ENCODE measurements at places on chromosomes 3 and 15.
A peak's percentile ranks its signal among the peaks of the same experiment; 100 is the strongest.

DNA sequence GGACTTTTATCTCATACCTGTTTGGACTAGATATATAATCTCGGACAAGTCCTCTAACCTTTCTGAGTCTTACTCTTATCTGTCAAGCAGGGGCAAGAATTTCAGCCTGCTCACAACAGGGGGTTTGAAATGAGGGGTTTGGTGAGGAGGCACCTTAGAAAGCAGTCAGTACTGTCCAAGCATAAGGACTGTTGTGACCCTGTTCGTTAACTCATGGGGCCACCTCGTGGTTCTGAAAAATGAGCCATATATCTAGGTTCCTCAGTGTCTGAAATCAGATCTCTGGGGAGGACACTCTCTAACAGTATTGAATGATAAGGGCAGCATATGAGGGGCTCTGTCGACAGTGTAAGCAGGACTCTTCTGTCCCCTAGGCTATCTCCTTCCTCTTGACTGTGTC lies 7.2 kb upstream of the TIMP4 start:
- no peak for DNase-seq

DNA sequence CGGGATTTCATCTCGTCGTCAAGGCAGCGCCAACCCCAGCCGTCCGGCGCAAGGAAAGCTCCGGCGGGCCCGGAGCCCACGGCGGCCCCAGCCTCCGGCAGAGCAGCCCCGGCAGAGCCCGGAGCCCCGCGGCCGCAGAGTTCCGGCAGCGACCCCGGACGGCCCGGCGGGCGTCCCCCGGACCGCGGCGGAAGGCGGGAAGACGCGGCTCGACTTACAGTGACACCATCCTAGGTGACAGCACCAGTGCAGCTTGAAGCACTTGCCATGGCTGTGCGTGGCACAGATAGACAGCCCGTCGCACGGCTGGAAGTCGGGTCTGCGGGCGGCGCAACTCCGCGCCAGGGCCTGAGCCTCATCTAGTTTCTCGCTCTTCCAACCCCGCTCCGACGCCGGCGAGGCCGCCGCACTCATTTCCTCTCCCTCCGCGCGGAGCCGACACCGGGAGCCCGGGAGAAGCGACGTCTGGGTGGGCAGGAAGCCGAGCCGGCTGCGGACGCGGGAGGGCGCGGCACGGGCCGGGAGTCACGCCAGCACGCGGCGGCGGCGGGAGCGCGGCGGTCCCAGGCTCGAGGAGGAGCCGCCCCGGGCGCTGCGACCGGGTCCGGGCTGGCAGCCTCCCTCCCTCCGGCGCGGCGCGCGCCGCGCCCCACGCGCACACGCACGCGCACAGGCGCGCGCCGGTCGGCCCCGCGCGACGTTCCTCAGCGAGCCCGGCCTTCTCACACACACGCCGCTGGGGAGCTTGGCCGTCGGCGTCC lies at the start of gene C3orf70:
TSS of gene C3orf70 (minus strand) at position 651 of the 761 bp plus-strand sequence. CDS start at position 414, 237 bp downstream.
- DNase-seq, result no peak

GRCh38 chr3:99526921-99527320 lies 111.5 kb upstream of the COL8A1 start:
- DNase-seq, result no peak

- DNase-seq, result peak; percentile 8
Measured at GRCh38 chr3:181700168-181701087, 11.3 kb upstream of the SOX2 start.

DNA sequence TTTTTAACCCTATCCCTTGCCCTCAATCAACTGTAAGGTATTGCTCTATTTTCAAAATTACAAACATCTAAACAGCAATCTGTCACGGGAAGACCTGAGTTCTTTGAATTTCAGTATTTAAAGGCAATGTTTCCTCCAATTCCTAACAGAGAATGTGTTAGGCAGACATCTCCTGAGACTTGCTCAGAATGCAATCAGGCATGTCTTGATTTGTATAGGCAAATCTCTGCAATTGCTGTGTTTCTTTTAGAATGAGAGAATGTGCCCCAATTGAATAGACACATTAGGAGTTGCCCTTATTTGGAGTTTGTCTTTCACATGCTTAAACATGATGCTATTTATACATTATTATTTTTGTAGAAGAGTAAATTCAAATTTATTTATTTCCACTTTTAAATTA lies 205.6 kb downstream of the CADM2 start:
- no peak for DNase-seq

DNA sequence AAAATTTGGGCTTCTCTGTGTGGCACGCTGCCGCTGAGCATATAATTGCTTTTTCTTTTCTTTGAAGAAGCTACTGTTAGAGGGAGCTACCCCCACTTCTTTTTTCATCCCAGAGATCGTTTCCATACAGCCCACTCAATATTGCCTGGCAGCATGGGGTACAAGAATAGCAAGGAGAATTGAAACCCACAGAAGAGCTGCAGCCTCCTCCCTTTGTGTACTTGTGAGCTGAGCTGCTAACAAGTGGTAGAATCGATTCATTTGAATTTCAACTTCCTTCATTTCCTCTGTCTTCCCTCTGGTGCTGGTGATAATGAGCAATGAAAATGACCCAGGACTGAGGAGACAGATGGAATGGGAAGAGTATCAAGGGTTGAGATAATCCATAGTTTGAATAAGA lies 64.9 kb downstream of the LRRC3B start:
- DNase-seq, result no peak

- no peak for DNase-seq
Measured at GRCh38 chr15:78340231-78341056, at the start of gene CRABP1. Gene CRABP1 (plus strand): TSS chr15:78340353. CDS start chr15:78340429, 76 bp downstream.

Measured in effector memory CD8-positive, alpha-beta T cell (primary cell).